ENCODE measurements at places on chromosomes 5 and 9.

DNA sequence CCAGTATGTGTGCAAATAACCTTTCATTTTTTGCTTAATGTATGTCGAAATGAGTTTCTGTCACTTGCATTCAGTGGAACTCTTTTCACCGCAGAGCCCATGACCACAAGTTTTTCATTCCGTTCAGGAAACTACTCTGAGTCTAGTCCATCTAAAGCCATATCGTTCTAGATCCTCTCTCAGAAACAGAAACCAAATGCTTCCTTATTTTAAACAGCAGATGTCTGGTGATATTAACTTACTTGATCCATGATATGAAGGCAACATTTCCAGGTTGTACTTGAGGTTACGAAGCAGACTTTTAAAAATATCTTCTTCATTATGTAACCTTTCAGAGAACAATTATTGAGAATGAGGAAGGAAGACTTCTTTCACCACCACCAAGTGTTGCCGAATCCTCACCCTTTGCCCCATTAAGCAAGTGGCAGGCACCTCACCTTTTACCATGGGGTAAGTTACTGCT is 72.4 kb upstream of the GNAQ start:
- DNase-seq, result no peak

- peak; percentile 18 for DNase-seq
Observed at GRCh38 chr9:33510262-33511183, 13.5 kb upstream of the ANKRD18B start.

DNA sequence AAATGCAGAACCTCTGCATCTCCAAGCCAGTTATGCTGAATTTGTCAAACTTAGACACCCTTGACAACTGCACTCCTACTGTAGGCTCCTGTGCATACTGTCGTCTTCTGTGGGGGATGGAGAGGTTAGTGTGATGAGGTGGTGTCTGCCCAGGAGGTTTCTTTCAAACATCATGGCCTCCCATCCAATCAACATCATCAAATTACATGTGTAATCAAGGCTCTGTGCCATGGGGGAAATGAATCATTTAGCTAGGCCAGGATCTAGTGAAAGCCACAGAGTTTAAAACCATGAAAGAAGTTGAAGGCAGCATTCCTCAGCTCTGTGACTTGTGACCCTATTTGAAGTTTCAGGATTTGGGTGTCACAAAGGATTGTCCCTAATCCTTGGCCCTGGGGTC is 240.6 kb downstream of the MARCHF11 start:
- no peak for DNase-seq

DNA sequence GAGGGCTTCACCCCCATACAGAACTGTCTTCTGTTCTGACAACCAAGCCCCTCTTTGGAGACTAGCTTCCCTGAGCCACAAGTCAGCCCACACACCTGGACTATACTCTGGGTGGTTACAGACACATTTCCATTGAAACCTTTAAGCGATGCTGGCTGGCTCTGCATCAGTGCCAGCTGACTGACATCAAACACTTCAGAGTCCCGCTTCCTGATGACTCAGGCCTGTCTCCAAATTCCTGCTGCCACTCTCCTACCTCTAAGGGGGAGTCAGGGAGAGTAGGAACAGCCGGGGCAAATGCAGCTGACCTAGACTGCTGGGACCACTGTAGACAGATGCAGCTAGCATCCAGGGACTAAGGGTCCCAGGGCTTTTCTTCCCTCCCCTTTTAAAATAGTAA is 59.4 kb downstream of the SIL1 start:
- DNase-seq, result no peak

DNA sequence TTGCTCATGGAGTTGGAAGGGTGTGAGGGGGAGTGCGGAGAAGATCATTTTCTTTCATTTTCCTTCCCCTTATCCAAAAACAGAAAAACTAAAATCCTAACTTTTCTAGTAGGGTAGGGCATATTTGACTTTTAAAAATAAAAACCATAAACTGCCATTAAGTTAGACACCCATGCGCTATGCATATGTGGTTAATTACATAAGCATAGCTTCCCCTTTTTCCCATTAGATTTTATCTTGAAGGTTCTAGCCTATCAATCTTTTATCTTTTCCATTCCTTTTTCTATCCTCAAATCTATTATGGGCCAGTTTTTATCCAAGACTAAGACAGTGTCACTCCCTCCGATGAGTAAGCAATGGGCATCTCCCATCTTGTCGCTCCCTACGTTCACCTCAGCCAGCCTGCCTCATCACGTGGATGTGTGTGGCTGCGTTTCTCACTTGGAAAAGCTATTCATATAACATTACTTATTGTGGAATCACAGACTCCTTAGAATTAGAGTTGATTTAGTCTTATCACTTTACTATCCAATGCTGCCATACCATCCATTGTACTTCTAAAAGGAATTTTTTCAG is 49.2 kb downstream of the PCSK5 start:
- no peak for DNase-seq

GRCh38 chr5:144183254-144183889 is 12.7 kb downstream of the KCTD16 start:
- no peak for DNase-seq

DNA sequence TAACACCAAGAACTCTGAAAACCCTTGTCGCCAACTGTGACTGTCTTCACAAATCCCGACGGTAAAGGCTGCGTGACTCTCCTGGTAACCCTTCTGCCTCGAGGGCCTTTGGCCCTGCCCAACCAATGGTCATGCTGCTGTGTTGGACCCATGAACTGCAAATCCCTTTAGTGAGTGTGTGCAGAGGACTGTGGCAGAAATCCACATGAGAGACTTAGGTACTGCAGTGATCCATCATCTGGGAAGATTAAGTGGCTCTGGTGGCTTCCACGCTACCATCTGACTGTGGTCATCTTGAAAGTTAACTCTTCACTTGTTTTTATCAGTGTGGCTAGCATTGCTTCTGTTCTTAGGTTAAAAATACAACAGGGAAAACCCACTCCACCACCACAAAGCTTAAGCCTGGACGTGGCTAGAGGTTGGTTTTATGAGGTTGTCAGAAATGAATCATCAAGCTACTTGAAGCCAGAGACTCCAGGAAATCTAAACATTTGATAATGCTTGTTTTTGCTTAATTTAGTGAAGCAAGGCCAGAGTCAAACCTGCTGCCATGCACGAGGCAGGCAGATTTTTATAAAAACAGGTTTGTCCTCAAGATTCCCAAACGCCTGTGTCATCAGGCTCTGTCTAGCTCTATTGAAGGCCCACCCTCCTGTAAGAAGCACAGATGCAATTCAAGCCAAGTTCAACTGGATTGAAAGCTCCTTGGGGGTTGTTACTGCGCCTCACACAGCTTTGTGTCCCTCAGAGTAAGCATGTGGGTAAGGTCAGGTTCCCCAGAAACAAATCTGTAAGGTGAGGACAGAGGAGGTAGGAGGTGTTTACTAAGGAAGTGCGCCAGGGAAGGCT is 52.7 kb upstream of the ERCC6L2 start:
- DNase-seq, result no peak

GRCh38 chr5:54205918-54206317 is 104.5 kb downstream of the ARL15 start:
- DNase-seq, result no peak

- DNase-seq, result no peak
Observed at GRCh38 chr5:154466147-154466546, 11.9 kb downstream of the HAND1 start.

GRCh38 chr9:94908583-94909249 is 182.2 kb downstream of the AOPEP start:
- DNase-seq, result no peak

DNA sequence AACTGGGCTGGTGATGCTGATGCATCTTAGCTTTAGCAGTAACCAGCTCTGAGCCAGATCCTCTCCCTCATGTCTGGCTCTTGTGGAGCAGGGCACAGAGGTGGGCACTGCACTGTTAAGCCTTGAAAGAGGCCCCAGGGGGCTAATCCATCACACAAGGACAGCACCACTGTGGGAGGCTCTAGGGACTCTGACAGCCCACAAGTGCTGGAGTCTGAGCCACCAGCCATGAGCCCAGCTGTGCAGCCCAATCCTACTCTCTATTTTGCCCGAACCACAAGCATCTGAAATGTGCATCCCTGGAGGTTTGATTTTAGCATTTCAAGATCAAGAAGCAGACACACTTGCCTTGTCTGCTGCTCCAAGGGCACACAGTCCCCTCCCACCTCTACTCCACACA is 407.1 kb upstream of the TRPC7 start:
- DNase-seq, result no peak

- no peak for DNase-seq
Observed at GRCh38 chr5:115243412-115243811, 19.3 kb downstream of the PGGT1B start.

GRCh38 chr9:30677221-30677620 is 1707.2 kb upstream of the ACO1 start:
- DNase-seq, result no peak

- DNase-seq, result no peak
Observed at GRCh38 chr5:77946381-77947040, 170.4 kb upstream of the TBCA start.

DNA sequence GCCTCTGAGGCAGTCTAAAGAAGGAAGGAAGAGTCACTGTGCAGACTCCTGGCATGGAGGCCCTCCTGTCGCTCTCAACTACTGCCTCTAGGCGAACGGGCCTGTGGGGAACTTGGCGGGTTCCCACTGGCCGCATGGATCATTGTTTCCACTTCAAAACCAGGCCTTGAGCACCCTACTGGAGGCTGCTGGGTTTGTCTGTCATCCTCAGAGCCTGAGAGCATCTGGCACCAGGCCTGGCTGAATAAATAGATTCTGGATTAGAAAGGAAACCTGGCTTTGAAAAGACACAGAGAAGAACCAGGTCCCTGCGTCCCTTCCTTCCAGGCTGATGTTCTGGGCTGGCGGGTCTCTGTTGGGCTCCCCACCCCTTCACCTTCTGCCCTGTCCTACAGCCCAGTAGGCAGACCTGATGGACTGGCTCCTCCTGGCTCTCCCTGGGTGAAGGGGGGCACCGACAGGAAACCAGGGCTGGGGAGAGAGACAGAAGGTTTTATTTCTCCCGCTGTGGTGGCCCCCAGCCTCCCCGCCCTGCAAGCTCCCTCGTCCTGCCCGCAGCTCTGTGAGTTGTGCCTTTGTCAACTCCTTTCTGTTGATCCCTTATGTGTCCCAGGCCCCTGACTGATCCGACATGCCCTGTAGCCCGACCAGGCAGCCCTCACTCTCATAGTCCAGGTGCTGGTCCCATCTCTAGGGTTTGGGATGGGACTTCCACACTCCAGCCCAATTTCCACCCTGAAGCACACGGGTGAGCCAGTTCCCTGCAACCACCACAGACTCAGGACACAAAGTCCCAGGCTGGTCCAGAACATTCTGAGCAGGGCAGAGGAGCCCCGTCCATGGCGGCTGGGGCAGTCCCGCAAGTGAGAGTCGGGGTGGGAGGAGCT is 50.1 kb downstream of the ADAMTS2 start:
- no peak for DNase-seq

GRCh38 chr5:110104726-110105669 is 415.3 kb downstream of the MAN2A1 start:
- no peak for DNase-seq

DNA sequence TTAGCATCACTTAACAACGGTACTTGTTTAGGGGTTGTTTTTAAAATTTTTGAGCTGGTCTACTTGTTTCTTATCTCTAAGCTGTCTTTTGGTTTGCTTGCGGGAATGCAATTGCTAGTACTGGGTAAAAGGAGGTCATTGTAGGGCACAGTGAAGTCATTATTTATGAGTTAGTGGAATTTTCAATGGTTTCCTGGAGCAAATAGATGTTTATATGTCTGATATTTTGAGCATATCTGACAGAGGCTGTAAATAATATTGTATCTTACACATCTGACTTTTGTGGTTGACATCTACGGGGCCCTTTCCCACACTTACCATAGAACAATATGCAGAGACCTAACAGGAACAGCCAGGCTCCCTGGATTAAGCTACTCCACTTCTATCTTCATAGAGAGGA is 90.4 kb upstream of the IL6ST start:
- no peak for DNase-seq

DNA sequence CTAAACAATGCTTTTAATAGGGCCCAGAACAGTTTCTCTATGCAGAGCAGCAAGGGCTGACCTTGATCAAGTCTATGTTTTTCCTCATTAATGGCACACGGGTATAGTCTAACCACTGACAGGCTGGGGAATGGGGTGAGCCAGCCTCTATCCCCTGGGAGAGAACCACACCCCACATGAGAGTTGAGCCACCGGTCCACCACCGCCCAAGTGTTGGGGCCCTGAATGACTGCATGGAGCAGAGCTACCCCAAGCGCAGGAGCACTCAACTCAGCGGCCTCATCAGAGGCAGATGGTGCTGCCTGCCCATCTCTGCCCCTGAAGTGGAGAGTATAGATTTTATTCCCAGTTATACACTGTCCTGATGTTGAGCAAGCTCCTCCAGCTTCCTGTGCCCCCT is 247.9 kb upstream of the IRX1 start:
- no peak for DNase-seq

DNA sequence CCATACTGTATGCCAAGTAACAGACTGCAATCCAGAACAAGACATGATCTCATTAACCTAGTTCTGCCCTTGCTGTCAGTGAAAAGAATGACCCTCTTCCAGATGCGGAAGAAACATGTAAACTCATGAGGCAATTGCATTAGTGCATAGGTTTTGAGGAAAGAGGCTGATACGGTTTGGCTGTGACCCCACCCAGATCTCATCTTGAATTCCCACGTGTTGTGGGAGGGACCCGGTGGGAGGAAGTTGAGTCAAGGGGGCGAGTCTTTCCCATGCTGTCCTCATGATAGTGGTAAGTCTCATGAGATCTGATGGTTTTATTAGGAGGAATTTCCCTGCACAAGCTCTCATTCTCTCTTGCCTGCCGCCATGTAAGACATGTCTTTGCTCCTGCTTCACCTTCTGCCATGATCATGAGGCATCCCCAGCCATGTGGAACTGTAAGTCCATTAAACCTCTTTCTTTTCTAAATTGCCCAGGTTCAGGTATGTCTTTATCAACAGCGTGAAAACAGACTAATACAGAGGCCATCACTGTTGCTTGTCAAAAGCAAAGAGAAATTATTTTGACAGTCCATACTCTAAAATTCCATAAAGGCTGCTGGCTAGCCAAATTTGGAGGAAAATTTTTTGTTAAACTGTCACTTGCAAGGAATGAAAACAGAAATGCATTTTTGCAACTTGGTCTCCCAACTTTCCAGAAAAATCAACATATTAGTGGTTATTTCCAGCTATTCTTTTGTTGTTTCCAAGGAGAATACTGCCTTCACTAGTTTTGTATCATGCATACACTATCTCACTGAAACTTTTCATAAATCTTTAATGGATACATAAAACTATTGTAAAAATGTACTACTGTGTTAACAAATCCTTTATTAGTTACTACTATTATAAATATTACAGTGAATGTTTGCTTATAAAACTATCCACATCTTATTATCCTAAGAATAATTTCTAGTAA is 3.2 kb upstream of the ARL15 start:
- no peak for DNase-seq
